ENCODE measurements at places on chromosomes 4 and X.
A peak's percentile ranks its signal among the peaks of the same experiment; 100 is the strongest.

GRCh38 chr4:184873054-184873453 is 47.3 kb upstream of the ACSL1 start:
- DNase-seq, result no peak

DNA sequence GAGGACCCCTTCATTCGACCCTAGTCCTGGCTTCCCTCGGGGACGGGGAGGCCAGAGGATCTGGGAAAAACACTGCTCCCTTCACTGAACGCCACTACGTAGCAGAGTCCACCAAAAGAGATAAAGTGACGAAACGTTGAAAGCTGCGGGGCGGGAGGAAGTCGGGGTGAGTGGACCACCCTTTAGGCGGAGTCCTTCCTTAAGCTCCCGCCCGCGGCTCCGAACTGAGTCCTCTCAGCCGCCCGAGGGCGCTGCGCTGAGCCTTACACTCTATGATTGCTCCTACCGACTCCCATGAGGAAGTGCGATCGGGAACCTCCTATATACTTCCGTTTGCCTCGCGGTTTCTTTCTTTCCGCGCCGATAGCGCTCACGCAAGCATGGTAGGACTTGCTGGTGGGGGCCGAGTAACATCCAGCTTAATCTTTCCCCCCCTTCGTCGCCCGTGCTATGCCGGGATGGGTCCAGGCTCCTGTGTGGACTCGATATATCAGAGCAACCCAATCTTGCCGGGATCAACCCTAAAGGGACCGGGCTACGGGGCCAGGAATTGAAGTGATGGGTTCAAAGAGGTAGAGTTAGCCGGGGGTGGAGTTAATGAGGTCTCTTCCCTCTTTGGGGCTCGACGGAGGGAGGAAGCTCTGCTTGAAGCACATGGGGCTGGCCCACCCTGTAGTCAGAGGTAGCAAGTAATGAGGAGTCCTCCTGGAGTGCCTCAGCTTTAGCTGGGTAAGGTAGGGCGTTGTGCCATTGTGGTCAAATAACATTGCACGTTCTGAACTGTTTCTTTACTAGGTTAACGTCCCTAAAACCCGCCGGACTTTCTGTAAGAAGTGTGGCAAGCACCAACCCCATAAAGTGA is at the start of gene RPL36A:
TSS of gene RPL36A (plus strand) at position 348 of the 862 bp plus-strand sequence. CDS start at position 381, 33 bp downstream.
- peak; percentile 55 for DNase-seq

- DNase-seq, result no peak
Observed at GRCh38 chrX:107288676-107289075, 82.3 kb downstream of the DNAAF6 start.

- no peak for DNase-seq
Observed at GRCh38 chr4:123421227-123421936, 24.8 kb downstream of the SPRY1 start.

DNA sequence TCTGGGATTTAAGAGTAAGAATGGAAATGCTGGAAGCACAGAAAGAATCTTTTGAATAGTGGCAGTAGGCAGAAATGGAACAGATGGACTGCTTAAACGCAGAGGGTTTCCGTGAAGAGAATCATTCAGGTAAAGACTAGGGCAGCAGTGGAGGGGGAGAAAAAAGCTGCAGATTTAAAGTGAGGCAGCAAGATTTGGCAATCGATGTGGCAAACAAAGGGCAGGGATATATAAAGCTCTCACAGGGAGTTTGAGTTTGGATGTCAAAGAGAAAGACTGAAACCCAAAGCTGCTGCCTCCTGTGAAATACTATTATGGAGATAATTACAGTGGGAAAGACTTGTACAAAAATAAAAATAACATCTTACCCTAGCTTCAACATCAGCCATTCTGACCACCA is 384.0 kb downstream of the CENPC start:
- no peak for DNase-seq

- no peak for DNase-seq
Observed at GRCh38 chrX:154530286-154530685, 14.3 kb upstream of the FAM3A start.

DNA sequence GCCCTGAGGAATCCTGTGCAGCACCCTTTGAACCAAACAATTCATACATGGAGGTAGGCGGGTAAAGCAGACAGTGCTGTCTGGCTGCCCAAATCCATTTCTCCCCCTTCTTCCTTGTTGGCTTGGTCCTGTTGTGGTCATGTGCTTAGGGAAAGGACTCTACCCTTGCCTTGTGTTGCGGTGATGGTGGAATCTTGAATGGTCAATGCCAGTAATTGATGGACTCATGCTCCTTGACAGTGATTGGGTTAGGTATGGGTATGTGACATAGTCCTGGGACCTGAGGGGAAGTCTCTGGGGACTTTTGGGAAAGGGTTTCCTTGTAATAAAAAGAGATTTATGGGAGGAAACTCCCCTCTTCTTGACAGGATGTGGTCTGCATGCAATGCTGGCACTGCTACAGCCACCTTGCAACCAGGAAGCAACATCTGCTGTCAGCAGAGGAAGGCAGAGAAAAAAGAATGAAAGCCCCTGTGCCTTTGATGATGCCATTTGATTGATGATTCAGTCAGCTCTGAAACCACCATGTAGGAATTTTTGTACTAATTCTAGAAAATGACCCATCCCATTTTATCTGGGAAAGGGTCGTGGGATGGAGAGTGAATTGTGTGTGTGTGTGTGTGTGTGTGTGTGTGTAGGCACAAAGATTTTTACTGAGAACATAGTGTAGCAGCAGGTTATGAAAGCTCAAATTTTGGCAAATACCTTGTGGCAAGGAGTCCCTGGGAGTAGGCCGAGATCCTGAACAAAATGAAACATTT is 30.0 kb upstream of the HUWE1 start:
- no peak for DNase-seq

GRCh38 chr4:113673450-113673849 is 88.1 kb downstream of the CAMK2D start:
- DNase-seq, result no peak

- DNase-seq, result no peak
Observed at GRCh38 chr4:14155803-14156202, 528.3 kb upstream of the BOD1L1 start.

- no peak for DNase-seq
Observed at GRCh38 chr4:140018931-140019618, 134.9 kb downstream of the MAML3 start.

- DNase-seq, result no peak
Observed at GRCh38 chrX:70826715-70827114, 81.8 kb downstream of the TEX11 start.

DNA sequence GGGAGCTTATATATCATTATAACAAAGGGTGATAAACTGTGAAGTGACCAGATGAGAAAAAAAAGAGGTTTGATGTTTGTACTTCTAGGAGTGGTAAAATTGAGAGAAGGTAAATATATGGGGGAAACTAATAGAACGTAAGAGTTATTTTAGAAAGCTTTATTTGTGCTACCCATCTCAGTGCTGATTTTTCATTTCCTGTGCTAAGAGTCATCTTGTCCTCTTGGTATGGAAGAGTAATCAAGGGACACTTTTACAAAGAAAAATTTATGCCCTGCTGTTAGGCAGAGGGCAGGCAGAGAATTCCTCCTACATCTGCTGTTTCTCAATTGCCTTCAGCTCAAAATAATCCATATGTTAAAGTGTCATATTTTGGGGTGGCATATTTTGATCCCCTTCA is 49.6 kb upstream of the BMP2K start:
- no peak for DNase-seq
